Stimulated activated CD4-positive, alpha-beta T cell treated with anti-CD3 and anti-CD28 coated beads, Interleukin-12 subunit alpha, Interleukin-12 subunit beta, amount 100 ng/mL, for 48 hours (primary cell): ENCODE measurements at places on chromosomes 3 and 15.

DNA sequence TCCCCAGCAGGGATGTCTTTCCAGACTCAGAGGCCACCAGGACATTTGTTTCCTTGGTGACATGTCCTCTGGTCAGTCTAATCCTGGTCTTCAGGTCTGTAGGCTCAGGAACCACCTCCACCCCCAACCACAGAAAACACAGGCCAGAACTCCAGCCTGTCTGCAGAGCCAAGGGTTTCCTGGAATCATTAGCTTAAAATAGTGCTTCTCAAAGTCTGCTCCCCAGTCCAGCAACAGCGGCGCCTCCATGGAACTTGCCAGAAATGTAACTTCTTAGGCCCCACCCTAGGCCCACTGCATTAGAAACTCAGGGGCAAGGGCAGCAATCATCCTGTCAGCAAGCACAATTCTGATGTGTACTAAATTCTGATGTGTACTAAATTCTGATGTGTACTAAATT is 20.0 kb downstream of the SLC28A1 start:
- no peak for DNase-seq

- DNase-seq: no peak
Observed at GRCh38 chr3:63413523-63413922, 135.4 kb downstream of the SYNPR start.

DNA sequence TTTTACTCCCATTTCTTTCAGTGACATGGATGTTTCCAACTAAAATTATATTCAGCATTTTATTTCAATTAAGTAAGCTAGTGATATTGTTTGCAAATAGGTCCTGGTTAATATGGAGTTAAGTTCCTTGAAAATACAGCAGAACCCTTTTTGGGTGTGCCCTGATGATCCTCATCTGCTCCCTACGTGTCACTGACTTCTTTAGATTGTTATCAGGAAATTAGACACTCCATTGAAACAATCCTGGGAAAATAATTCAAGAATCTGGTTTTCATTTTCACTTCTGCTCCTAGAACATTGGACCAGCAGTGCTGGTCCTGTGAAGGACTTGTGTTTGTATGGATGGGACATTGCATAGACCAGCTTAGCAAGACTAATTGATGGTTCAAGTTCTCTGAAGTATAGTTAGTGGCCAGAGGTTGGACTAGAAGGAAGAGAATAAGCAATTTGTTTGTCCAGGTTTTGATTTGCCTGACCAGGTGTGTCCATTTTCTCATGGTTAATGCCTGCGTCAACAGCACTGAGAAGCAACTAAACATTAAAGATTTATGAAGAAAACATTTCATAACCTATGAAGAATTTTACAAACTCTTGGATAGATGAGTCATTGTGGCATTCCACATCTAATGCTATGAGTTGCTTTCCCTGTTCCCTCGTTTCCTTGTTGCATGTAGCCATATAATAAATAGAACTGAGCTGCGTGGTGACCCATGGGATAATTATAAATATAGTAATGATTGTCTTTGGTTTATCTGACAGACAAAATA is 95.8 kb downstream of the ZPLD1 start:
- no peak for DNase-seq

DNA sequence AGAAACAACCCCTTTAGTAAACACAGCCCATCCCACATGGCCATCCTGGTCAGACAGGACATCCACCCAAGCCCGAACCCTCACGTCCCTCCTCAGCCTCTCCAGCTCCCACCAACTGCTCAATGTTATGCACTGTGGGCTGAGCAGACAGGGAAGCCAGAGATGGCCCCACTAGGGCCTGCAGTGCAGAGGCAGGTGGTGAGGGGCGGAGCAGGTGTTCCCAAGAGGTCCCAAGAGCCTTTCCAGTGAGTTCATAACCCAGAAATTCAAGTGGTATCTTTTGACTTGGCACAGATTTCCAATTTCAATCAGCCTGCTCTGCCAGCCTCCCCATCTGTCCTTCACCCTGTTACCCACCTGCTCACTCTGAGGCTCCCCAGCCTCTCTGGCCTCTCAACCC is 130.3 kb downstream of the LIPC start:
- DNase-seq: no peak
